Aorta (tissue), 5 donors: ENCODE measurements at places on chromosomes 12 and 14.

GRCh38 chr12:53298164-53298563, 1.3 kb upstream of the MYG1 start:
- no peaks in the 10 kb centered on the region for H3K36me3 ChIP-seq
- H3K4me3 ChIP-seq, result no peak overlapping the region
- DNase-seq, result no peak
- H3K27ac ChIP-seq, result no peak overlapping the region
- H3K4me1 ChIP-seq, result no peaks in the 10 kb centered on the region

GRCh38 chr12:27902651-27903050, 69.9 kb downstream of the PTHLH start:
- H3K27ac ChIP-seq, result no peak overlapping the region
- no peaks in the 10 kb centered on the region for H3K36me3 ChIP-seq
- no peak overlapping the region for H3K4me3 ChIP-seq

GRCh38 chr14:45089813-45090212, 5.9 kb downstream of the PRPF39 start:
- H3K27ac ChIP-seq, result no peak overlapping the region
- H3K36me3 ChIP-seq, result no peaks in the 10 kb centered on the region
- H3K27me3 ChIP-seq, result no peaks in the 10 kb centered on the region
- no peaks in the 10 kb centered on the region for H3K4me1 ChIP-seq
- no peak for DNase-seq

DNA sequence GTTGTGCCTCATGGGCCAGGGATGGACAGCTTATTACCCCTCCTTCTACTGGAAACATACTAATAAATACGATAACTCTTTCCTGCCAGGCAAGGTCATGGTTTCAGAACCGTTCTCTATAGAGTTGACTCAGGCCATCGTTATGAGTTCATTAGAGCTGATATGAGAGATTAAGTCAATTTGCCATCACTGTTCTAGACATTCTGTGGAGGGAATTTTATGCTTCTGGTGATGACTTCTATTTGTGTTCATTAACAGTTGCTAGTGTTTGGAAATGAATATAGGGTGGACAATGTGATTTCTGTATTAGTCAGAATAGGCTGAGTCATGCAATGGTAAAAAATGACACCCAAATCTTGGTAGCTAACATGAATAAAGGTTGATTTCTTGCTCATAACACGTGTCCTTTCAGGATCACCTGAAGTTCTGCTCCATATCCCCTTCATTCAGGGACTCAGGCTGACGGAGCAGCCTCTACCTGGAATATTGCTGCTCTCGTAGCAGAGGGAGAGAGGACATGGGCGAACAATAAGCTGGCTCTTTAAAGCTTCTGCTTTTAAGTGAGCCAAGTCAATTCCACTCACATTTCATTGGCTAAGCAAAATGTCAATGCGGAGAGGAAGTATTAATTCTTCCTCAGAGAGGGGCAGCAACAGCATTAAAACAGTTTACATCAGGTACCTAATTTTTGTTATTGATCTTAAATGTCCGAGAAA, 18.5 kb upstream of the TBPL2 start:
- no peaks in the 10 kb centered on the region for H3K27me3 ChIP-seq
- no peak overlapping the region for H3K4me3 ChIP-seq
- no peaks in the 10 kb centered on the region for H3K36me3 ChIP-seq

- H3K4me3 ChIP-seq, result no peak overlapping the region
- H3K36me3 ChIP-seq, result no peaks in the 10 kb centered on the region
- no peak overlapping the region for H3K27ac ChIP-seq
- H3K27me3 ChIP-seq, result no peaks in the 10 kb centered on the region
- H3K4me1 ChIP-seq, result no peaks in the 10 kb centered on the region
Observed at GRCh38 chr14:52840877-52841276, 49.5 kb upstream of the GNPNAT1 start.

- H3K4me3 ChIP-seq, result no peak overlapping the region
- H3K27ac ChIP-seq, result no peak overlapping the region
- no peak for DNase-seq
- H3K4me1 ChIP-seq, result no peaks in the 10 kb centered on the region
- no peaks in the 10 kb centered on the region for H3K36me3 ChIP-seq
Observed at GRCh38 chr12:123041042-123041531, 60.6 kb downstream of the ARL6IP4 start.

DNA sequence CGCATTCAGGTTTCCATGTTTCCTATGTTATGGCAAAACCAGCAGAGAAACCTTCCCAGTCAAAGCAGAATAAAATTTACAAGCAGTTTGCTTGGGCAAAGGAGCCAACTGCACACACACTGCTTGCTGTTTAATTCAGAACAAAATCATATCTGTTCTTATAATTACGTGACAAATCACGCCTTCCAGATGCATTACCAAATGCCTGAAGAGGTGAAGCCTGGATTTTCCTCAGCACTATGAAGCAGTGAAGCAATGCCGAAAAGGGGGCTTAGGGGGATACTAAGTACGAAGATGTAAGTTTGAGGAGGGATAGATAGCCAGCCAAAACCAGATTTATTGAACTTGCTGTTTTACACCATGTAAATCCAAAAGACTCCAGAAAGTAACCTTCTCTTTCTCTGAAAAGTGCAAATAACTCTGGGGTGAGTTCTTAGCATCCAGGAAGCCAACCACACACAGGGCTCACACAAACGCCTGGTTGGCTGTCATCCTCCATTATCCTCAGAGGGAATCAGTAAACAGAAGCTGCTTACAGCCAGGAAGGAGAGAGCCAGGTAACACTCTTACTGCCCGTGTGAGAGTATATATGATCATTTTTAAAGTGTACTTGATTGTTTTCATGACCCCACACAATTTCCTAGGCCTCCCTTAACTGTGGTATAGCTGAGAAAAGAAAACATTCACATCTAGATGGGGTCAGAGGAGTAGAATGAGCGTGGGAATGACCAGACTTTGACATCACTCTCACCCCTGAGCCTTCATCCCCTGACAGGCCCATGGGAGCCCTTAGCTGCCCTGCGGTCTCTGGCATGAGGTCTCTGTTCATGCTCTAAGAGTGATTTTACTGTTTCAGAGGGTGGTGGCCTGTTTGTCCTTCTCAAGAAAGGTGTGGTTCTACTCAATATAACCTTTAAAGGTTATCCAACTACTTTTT, 442.5 kb downstream of the EGLN3 start:
- no peaks in the 10 kb centered on the region for H3K4me1 ChIP-seq
- no peak overlapping the region for H3K27ac ChIP-seq
- no peaks in the 10 kb centered on the region for H3K36me3 ChIP-seq
- H3K27me3 ChIP-seq, result no peaks in the 10 kb centered on the region
- H3K4me3 ChIP-seq, result no peak overlapping the region

DNA sequence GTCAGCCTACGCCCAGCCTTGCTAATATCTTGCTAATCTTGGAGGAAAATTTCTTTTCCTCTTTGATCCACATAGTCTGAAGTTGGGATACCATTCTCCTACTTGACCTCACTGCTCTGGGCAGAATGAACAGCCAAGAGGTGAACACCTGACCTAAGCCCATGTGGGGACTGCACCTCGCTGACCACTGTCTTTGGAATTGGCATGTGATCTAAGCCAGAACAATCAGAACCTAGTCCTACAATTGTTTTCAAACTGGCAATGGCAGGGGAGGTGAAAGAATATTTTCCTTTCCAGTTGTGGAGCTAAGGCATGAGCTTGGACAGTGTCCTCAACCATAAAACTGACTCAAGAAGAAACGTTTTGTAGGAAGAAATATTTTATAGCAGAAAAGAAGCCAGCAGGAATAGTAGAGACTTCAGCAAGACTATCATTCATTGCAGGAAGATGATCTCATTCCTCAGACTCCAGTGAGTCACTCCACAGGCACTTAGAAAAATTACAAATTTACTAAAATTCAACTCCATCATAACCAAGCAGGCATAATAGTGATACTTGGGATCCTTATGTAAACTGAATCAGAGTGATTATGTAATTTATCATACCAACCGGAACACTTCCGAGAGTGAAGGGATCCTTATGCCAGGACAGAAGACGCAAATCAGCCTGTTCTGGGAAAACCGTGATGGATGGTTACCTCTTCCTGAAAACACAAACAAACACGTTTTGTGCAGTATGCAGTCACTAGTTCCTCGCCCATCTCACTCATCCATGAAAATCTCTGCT, 14.7 kb downstream of the PTPRO start:
- no peak overlapping the region for H3K4me3 ChIP-seq
- no peaks in the 10 kb centered on the region for H3K27me3 ChIP-seq
- H3K27ac ChIP-seq, result no peak overlapping the region
- no peak for DNase-seq
- no peaks in the 10 kb centered on the region for H3K4me1 ChIP-seq
- no peaks in the 10 kb centered on the region for H3K36me3 ChIP-seq

DNA sequence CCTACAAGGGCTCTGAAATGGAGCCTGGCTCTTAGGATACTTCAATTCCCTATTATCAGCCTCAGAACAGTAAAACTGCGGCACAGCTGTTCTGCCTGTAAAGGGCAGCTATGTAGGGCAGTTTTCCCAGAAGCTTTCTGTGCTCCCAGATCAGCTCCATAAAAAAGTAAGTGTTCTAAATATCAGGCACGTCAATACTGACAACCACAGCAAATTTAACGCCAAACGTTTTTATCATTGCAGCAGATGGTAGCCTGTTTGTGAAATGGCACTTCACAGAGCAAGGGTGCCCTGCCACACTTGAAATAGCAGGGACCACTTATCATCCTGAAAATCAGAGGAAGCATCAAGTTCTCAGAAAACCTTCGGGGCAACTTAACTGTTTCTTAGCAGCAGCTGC, 54.8 kb upstream of the PTHLH start:
- no peaks in the 10 kb centered on the region for H3K27me3 ChIP-seq
- no peak for DNase-seq
- no peak overlapping the region for H3K4me3 ChIP-seq
- H3K36me3 ChIP-seq, result no peaks in the 10 kb centered on the region

- no peaks in the 10 kb centered on the region for H3K27me3 ChIP-seq
- DNase-seq, result no peak
- H3K4me3 ChIP-seq, result no peak overlapping the region
- H3K4me1 ChIP-seq, result no peaks in the 10 kb centered on the region
Observed at GRCh38 chr14:91108941-91109611, 4.8 kb upstream of the DGLUCY start.

- H3K4me3 ChIP-seq, result no peak overlapping the region
- no peaks in the 10 kb centered on the region for H3K27me3 ChIP-seq
- no peak overlapping the region for H3K27ac ChIP-seq
- DNase-seq, result no peak
- no peaks in the 10 kb centered on the region for H3K4me1 ChIP-seq
- H3K36me3 ChIP-seq, result no peaks in the 10 kb centered on the region
Observed at GRCh38 chr12:95573951-95574576, 22.8 kb upstream of the USP44 start.

DNA sequence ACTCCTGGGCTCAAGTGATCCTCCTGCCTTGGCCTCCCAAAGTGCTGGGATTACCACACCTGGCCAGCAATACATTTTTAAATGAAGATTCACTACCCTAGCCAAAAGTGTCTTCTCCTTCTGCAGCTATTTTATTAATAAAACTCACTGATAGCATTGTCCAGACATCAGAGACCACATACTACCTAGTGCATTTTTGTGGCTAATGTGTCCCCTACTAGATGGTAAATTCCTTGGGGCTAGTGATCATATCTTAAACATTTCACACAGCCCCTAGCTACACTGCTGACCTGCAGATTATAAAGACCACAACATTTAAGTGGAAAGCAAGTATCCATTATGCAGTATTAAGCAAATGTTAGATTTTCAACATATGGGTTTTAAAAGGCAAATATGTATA, 17.0 kb downstream of the DTD2 start:
- no peaks in the 10 kb centered on the region for H3K4me1 ChIP-seq
- no peaks in the 10 kb centered on the region for H3K36me3 ChIP-seq
- no peak overlapping the region for H3K27ac ChIP-seq
- H3K27me3 ChIP-seq, result no peaks in the 10 kb centered on the region

DNA sequence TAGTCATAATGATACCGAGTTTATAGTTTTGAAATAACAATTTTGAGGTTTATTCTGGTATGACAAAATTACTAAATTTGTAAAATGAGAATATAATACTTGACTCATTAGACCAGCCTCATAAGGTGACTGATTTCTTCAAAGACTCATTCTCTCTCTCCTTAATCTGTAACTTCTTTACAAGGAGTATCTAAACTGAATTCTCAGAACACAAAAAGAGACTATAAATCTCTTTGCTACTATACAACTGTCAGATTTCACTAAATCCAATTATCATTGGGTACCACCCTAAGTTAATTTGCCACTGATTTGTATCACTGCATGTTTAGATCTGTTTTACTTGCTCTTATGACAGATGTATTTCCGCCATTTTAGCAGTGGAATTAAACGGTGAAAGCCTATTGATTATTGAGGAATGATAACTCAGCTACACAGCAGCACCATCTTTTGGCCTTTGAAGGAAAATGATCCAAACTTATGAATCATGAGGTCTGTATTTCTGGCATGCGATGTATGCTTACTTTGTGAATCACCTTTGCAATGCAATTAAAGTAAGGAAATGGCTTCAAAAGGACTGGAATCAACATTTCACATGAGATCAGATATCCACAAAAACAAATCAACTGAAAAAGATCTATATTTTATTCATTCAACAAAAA, 161.2 kb downstream of the RERGL start:
- H3K27me3 ChIP-seq, result no peaks in the 10 kb centered on the region
- H3K27ac ChIP-seq, result no peak overlapping the region
- DNase-seq, result no peak
- no peak overlapping the region for H3K4me3 ChIP-seq
- no peaks in the 10 kb centered on the region for H3K4me1 ChIP-seq

- H3K36me3 ChIP-seq, result peaks cover 2% of the 10 kb centered on the region
- peaks cover 9% of the 10 kb centered on the region for H3K4me1 ChIP-seq
- no peaks in the 10 kb centered on the region for H3K27me3 ChIP-seq
- H3K27ac ChIP-seq, result peak overlapping the region; percentile 65
- DNase-seq, result no peak
- no peak overlapping the region for H3K4me3 ChIP-seq
Observed at GRCh38 chr12:15214851-15215601, 6.2 kb downstream of the RERG start.

GRCh38 chr12:103600967-103601728, 14.1 kb downstream of the STAB2 start:
- no peaks in the 10 kb centered on the region for H3K27me3 ChIP-seq
- DNase-seq, result no peak
- H3K27ac ChIP-seq, result no peak overlapping the region
- H3K4me1 ChIP-seq, result no peaks in the 10 kb centered on the region

- no peak overlapping the region for H3K4me3 ChIP-seq
- no peaks in the 10 kb centered on the region for H3K27me3 ChIP-seq
- H3K4me1 ChIP-seq, result no peaks in the 10 kb centered on the region
- no peaks in the 10 kb centered on the region for H3K36me3 ChIP-seq
- H3K27ac ChIP-seq, result no peak overlapping the region
- DNase-seq, result no peak
Observed at GRCh38 chr12:22459838-22460490, 84.4 kb downstream of the C2CD5 start.

GRCh38 chr14:62694075-62694474, 351.2 kb downstream of the KCNH5 start:
- no peak overlapping the region for H3K4me3 ChIP-seq
- H3K27me3 ChIP-seq, result no peaks in the 10 kb centered on the region
- H3K27ac ChIP-seq, result no peak overlapping the region
- H3K36me3 ChIP-seq, result no peaks in the 10 kb centered on the region
- no peaks in the 10 kb centered on the region for H3K4me1 ChIP-seq
- no peak for DNase-seq

- no peaks in the 10 kb centered on the region for H3K4me1 ChIP-seq
- H3K27ac ChIP-seq, result no peak overlapping the region
- no peaks in the 10 kb centered on the region for H3K36me3 ChIP-seq
- no peak for DNase-seq
Observed at GRCh38 chr14:85441909-85442643, 87.9 kb upstream of the FLRT2 start.
